ENCODE measurements at places on chromosomes 2 and 18.

GRCh38 chr2:219944866-219945265, 317.4 kb downstream of the SLC4A3 start:
- no peak for DNase-seq

DNA sequence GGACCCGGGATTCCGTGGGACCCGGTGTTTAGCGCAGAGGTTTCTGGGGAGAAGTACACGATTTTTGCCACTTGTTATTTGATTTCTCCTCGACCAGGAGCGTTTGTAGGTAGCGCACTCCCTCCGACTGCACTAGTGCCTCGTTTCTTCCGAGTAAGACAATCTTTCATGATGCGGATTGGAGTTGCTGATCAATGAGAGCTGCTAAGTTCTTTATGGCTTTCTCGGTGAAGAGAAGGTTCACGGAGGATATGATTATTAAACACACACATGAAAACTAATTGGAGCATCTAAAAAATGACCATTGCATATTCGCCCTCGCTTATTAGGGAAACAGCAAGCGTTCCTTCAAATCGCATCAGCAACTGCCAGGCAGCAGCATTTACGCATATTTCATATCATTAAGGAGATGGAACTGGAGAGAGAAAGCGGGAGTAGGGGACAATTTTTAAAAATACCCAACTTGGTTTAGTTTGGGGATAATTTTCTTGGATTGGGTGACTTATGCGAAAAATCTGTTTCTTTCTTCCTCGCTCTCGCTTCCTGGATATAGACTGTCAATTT, 616 bp downstream of the EML6 start:
- peak; percentile 38 for DNase-seq

DNA sequence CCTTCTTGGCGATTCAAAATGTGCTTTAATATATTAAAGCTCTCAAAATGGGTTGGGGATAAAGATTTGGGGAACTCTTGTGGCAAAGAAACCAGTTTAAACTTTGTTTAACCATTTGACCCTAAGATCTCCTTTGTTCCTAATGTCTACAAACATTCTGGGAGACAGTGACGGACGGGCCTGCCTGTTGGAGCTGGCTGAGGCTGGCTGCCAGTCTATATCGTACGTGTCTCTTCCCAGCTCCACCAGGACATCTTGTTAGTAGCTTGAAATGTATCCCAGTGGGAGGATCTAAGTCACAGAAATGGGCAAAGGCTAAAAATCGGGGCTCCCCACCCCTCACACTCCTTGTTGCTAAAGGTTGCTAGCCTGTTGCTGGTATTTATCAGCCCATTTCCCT, 30.7 kb downstream of the ZNF532 start:
- no peak for DNase-seq

DNA sequence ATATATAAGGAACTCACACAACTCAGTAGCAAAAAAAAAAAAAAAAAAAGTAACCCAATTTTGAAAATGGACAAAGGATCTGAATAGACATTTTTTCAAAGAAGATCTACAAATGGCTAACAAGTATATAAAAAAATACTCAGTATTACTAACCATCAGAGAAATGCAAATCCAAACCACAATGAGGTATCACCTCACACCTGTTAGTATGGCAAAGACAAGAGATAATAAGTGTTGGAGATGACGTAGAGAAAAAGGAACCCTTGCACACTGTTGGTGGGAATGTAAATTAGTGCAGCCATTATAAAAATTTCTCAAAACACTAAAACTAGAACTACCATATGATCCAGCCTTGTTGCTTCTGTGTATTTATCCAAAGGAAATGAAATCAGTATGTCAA, 5.8 kb upstream of the CNDP1 start:
- DNase-seq = no peak

- no peak for DNase-seq
These were observed 930.0 kb upstream of the FSHR start for GRCh38 chr2:50084086-50084843.

DNA sequence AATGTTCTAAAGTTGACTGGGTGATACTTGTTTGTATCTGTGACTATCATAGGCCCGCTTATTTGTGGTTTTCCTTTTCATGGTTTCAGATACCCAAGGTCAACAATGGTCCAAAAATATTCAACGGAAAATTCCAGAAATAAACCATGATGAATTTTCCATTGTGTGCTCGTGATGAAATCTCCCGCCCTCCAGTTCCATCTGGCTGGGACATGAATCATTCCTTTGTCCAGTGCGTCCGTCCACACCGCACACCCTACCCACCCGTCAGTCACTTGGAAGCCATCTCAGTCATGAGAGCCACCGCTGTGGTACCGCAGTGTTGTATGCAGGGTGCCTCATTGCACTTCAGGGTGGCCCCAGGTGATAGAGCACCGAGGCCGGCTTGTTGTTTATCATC, 268.2 kb upstream of the PXDN start:
- no peak for DNase-seq

DNA sequence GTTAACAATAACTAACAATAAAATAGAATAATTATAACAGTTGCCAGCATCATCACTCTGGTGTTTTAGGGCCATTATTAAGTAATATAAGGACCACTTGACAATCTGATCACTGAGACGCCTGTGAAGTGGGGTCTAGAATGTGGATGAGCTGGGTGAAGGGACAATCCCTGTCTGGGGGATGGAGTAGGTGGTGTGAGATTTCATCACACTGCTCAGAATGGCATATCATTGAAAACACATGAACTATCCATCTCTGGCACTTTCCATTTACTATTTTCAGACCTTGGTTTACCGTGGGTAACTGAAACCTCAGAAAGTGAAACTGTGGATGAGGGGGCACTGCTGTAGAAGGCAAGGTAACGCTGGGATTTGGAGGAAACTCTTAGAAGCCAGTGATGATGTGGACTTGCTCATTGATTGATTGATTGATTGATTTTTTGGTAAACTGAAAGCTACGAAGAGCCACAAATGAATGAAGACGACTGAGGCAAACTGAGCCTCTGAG, 204.4 kb upstream of the TWIST2 start:
- no peak for DNase-seq

- DNase-seq = no peak
These were observed 561.2 kb upstream of the SALL3 start for GRCh38 chr18:78418379-78418778.

GRCh38 chr2:207617011-207617671, 8.1 kb downstream of the METTL21A start:
- DNase-seq = no peak
